ENCODE measurements at places on chromosomes 16 and 17. TPM values are rescaled to one million over a fixed set of nuclear protein-coding genes. Genes with fewer than 3 reads are reported as not detected.

The TEKT1 gene
- not detected for total RNA-seq

The UBALD1 gene
- total RNA-seq: 12.5 TPM

The RNU2-1 gene
- 5,569 TPM for total RNA-seq

The ENPP7 gene
- 0.23 TPM for total RNA-seq

The BOLA2B gene
- 173 TPM for total RNA-seq

The C17orf67 gene
- 3.5 TPM for total RNA-seq

The MEOX1 gene
- total RNA-seq: 0.11 TPM

The PYDC1 gene
- total RNA-seq: not detected

The TP53TG3 gene
- not detected for total RNA-seq

The NHLRC4 gene
- total RNA-seq: 1.8 TPM

The CDH8 gene
- total RNA-seq: not detected

The G6PC1 gene
- total RNA-seq: not detected

The DNAI2 gene
- total RNA-seq: 0.25 TPM

The RBBP6 gene
- 69.7 TPM for total RNA-seq

DNA sequence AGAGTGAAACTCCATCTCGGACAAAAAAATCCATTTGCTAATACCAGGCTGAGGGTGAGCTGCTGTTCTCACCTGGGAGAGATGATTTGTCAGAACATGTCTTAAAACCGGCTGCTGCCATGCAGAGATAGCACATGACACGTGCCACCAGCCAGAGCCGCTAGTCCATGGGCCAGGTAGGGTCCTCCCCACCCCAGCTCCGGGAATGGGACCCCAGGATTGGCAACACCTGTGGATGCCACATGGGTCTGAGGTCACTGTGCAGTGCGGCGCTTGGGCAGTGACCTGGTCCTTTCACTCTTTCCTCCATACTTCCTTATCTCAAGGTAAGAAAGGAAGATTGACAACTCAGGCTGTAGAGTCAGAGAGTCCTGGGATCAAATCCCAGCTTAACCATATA lies 393.3 kb upstream of the TNRC6C start:
- no peak for DNase-seq

- no peak for DNase-seq
Observed at GRCh38 chr17:76038050-76038449, 10.9 kb upstream of the EVPL start.

DNA sequence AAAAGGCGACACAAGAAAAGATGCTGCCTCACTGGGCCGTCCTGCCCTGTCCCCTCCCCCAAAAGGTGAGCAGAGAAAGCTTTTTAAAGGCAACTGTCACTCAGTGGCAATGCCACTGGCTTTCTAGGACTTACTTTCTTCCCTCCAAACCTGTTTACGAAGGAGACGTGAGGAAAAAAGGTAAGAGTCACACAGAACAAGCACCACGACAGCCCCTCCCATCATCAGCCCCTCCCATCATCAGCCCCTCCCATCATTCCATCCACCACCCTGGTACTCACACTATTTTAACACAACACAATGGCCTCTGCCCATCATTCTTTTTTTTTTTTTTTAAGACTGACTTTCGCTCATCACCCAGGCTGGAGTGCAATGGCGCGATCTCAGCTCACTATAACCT lies 77.1 kb downstream of the NXN start:
- DNase-seq: no peak

- DNase-seq: no peak
Observed at GRCh38 chr17:67982034-67982640, 14.1 kb downstream of the C17orf58 start.

GRCh38 chr16:85621698-85622428 lies 8.7 kb downstream of the GSE1 start:
- no peak for DNase-seq

GRCh38 chr17:14011740-14012405 lies 57.4 kb upstream of the COX10 start:
- no peak for DNase-seq

DNA sequence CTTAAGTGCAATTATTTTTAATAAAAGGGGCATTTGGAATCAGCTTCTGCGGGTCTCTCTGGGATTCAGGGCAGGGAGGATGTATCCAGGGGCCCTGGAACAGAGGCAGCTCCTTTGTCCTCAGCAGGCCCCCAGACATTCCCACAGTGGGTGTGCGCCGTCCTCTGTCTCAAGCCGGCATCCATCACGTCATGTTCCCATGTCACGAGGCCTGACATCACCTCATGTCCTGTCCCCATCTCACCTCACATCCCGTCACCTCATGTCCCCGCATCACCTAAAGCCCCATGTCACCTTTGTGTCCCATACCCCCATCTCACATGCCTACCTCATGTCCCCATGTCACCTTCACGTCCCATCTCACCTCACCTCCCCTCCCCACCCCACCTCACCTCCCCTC lies 18.5 kb downstream of the GAA start:
- DNase-seq: no peak

- no peak for DNase-seq
Observed at GRCh38 chr17:20028443-20028842, 19.3 kb downstream of the SPECC1 start.

DNA sequence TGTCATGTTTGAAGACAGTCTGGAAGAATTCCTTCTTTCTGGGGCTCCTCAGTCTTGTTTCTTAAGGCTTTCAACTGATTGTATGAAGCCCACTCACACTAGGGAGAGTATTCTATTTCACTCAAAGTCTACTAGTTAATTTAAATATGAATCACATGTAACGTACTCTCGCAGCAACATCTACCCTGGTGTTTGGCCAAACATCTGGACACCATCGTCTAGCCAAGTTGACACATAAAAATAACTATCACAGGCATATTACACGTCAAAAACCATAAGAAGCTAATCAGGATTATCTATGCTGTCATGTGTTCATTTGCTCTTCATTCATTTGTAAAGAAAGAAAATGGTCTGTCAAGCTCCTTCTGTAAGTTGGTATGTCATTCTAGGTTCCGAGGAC lies 787.4 kb downstream of the KCNJ2 start:
- no peak for DNase-seq

DNA sequence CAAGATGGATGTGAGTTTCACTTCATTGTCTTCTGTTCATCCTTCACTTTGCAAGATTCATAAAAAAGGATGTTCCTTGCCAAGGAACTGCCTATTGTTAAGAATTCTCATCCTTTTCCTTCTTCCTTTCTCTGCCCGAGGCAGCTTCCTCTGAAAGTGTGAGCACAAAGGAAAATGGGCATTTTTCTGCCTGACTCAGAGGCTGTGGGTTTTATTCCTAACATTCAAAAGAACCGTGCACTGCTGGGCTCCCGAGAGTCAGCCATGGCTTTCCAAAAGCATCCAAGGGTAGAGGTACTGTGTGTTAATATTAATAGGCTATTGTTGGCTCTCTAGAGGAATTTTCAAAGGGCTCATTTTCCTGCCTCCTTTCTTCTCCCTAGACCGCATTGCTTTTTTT lies 289.4 kb downstream of the ABCC12 start:
- DNase-seq: no peak

DNA sequence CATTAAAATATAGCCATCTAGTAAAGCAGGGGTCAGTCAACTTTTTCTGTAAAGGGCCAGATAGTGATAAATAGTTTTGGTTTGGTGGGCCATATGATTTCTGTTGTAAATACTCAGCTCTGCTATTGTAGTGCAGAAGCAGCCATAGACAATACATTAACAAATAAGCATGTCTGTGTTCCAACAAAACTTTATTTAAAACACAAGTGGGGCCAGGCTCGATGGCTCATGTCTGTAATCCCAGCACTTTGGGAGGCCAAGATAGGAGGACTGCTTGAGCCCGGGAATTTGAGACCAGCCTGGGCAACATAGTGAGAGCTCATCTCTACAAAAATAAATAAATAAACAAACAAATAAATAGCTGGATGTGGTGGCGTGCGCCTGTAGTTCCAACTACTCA lies 60.8 kb upstream of the TANC2 start:
- no peak for DNase-seq

- peak; percentile 58 for DNase-seq
Observed at GRCh38 chr17:74737299-74738050, 419 bp downstream of the RAB37 start.

GRCh38 chr16:69133373-69133954 lies 1.0 kb downstream of the UTP4 start:
- DNase-seq: no peak

DNA sequence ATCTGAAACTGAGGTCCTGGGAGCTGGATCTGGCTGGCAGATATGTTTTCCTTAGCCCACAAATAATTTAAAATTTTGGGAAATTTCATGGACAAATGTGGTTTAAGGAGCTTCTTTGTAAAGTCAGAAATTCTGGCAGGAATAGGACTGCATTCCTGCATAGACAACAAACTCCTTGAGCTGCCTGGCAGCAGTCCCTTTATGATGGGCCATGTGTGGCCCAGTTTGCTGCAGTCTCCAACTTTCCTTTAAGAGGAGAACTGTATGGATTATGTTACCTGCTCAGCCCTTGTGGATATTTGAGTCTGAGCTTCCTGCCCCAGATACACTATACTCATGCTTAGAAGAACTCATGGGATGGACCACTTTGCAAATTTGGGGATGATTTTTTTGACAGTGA lies 48.5 kb upstream of the HS3ST2 start:
- no peak for DNase-seq

- no peak for DNase-seq
Observed at GRCh38 chr17:51319186-51319585, 58.8 kb downstream of the UTP18 start.

DNA sequence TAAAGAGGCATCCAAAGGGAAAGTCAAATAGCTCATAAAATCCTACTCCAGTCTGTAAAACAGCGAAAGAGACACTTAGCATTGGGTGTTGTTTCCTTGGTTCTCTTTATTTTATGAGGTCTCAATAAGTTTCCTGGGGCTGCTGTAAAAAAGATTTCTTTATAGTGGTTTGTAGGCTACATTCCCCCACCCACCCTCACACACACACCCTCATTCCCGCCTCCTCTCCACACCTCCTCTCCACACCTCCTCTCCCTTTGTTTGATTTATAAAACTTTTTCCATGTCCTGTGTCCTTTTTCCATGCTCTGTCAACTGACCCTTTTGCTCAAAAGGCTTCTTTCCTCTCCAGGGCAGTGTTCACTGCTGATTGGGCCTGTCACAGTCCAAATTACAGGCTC lies 178.9 kb upstream of the SOX9 start:
- no peak for DNase-seq

GRCh38 chr16:3755249-3755648 lies 37.9 kb upstream of the TRAP1 start:
- no peak for DNase-seq

DNA sequence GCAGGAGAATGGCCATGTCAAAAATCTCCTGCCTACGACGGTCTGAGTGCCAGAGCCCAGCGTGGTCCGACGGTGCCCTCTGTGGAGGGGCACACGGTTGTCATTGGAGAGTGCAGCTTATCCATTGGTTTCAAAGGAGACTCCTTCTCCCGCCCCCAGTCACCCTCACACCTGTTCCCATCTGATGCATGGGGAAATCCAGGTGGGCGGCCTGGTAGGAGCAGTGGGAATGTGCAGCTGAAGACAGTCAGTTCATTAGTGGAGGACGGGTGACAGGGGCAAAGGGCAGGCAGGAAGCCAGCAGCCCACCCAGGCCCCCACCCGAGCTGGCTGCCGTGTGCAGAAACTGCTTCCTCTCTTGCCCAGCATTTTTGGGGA lies 162.3 kb downstream of the IRF8 start:
- DNase-seq: no peak

DNA sequence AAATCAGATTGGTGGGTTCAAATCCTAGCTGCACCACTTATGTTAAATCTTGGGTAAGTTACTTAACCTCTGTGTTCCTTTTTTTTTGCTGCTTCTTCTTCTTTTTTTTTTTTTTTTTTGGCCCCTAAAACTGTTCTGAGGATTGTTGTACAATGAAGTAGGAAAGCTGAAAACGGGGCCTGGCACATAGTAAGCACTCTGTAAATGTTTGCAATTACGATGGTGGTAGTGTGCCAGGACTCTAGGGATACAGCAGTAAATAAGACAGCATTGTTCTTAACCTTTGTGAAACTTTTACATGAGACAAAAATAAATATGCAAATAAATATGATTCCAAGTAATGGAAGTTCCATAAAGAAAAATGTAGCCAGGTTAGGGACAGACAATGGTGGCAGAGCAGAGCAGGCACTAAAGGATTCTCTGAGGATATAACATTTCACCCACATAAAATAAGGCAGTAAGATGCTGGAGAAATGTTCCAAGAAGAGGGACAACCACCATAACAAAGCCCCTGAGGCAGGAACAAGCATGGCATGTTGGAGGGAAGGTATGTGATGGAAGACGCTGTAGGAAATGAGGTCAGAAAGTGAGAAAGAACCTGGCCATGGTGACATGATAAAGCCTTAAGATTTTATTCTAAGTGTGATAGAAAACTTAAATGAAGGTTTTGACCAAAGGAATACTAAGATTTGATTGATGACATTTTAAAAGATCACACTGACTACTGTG lies 127.3 kb downstream of the NLK start:
- DNase-seq: no peak

GRCh38 chr17:12712941-12713340 lies 47.3 kb downstream of the MYOCD start:
- no peak for DNase-seq

- DNase-seq: no peak
Observed at GRCh38 chr16:85472514-85472913, 140.6 kb upstream of the GSE1 start.

GRCh38 chr17:37292429-37293139 lies 83.2 kb upstream of the C17orf78 start:
- no peak for DNase-seq

DNA sequence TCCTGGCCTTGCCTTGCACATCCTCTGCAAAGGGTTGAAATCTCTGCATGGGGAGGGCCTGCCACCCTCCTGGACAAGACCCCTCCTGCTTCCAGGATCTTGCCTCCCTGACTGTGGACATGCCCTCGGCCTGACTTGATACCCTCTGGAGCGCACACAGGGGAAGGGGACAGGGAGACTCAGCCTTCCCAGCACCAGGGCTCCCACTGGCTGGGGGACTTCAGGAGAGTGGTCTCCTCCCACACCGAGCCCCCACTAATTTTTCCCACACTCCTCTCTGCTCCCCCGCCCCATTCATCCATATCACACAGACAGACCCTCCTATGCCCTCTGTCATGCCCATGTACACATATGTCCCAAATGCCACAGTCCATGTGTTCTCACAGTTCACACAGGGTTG lies 14.3 kb downstream of the SGCA start:
- DNase-seq: no peak

GRCh38 chr16:23302045-23302956 lies at the start of gene SCNN1B:
Gene SCNN1B, plus strand, starts transcription at chr16:23302302. Its CDS starts 46,298 bp downstream, at chr16:23348600.
- DNase-seq: no peak

DNA sequence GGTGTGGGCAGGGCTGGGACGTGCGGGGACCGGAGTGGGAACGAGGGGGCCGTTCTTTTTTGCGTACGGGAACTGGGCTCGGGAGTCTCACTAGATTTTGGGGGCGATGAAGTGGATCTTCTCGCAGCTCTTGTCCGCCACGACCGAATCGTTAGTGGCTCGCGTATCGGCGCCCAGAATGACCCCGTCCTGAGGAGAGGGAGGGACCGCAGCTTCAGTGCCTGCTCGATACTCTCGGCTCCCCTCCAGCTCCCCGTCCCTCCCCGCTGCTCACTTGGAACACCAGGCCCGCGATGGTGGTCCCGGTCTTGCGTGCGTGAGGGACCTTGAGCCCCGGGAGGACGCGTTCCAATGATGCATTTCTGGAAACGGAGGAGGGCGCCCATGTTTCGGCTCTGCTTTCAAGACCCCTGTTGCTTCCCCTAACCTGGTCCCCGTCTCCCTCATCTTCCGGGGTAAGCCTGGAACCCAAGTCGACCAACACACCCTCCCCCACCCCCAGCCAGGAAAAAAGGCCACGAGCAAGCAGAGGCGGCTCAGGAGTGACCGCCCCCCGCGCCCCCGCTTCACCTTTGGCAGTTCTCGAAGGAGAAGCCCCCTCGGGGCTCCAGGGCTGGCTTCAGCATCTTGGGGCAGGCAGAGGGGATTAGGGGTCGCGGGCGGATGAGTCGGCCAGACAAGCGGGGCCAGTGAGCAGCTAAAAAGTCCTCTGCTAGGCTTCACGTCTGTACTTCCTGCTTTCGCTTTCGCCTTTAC lies at the start of gene PSMB10:
Gene PSMB10 (minus strand): TSS at position 727 of the 756 bp plus-strand sequence. CDS start 101 bp downstream, at position 626.
- DNase-seq: no peak
